ENCODE measurements at places on chromosomes 1 and 21.

GRCh38 chr1:76035053-76035452, 39.5 kb upstream of the ST6GALNAC3 start:
- DNase-seq, result no peak

DNA sequence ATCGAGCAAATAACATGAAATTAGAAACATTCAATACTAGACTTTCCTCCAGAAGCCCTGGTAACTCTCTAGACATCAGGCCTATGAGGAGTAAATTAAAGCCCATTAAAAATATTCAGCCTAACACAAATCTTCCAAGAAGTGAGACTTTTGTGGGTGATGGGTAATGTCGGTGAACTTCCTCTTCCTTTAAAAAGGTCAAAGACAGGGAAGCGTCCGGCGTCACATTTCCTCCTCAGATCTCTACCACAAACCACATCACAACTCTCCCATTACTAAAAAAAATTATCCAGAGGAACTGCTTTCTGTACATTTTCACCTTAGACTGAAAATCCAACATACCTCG, 1.4 kb downstream of the EIF4G3 start:
- no peak for DNase-seq

- no peak for DNase-seq
Observed at GRCh38 chr1:205466595-205467220, 10.9 kb upstream of the BLACAT1 start.

DNA sequence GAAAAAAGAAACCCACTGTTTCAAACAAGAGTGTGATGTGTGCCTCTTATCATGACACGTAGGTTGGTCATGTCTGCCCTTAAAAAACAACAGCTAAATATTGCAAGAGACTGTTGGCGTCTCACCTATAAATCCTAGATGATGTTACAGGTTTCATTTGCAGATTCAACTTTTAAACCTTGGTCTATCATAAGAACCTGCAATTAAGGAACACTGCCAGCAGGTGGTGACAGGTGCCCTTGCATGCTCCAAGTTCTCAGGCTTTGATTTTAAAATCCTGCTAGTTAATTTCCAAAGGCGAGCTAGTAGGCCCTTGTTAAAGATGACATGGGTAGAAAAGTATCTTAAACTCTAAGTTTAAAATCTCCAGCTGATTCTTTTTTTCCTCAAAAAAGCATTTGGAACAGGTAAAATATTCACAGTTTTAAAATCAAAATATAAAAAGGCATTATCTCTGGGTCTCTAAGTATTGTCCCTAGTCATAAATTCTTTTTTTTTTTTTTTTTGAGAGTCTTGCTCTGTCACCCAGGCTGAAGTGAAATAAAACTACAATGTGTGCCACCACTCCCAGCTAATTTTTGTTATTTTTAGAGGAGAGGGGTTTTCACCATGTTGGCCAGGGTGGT, 39.1 kb downstream of the CLSTN1 start:
- DNase-seq, result peak; percentile 38

GRCh38 chr1:234862944-234863515, 253.1 kb upstream of the IRF2BP2 start:
- no peak for DNase-seq

- DNase-seq, result no peak
Observed at GRCh38 chr21:32378956-32379355, 13.9 kb downstream of the URB1 start.

- peak; percentile 21 for DNase-seq
Observed at GRCh38 chr1:8661185-8662110, 156.0 kb downstream of the RERE start.

DNA sequence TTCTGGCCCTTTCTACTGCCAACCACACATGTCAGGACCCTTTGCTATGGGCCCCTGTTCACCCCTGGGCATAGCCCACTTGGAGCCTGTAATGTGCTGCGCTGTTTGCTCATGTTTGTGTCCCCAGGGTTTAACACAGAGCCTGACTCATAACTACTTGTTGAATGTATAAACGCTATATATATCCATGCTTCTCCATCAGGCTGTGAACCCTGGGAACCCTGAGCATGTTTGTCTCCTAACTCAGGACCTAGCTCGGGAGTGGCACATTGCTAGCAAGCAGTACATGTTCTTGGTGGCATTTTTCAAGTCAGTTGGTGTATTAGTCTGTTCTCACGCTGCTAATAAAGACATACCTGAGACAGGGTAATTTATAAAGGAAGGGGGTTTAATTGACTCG, 8.0 kb downstream of the OLFML3 start:
- DNase-seq, result no peak

DNA sequence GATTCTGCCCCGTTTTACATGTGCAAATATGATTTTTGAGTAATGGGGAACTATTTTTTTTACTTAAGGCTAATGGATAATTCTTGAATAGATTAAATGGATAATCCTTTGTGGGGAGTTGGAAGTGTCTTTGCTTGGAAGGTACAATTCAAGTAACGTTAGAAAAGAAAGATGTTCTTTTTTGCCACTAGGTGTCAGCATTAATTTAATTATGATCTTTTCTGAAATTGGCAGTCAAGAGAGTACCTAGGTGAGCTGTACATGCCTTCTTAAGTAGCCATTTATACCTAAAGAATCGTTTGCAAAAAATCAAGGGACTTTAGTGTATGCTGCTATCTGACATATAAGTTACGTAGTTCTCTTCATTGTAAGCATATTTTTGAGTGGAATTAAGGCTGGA, 2.2 kb downstream of the FBXO28 start:
- DNase-seq, result no peak

DNA sequence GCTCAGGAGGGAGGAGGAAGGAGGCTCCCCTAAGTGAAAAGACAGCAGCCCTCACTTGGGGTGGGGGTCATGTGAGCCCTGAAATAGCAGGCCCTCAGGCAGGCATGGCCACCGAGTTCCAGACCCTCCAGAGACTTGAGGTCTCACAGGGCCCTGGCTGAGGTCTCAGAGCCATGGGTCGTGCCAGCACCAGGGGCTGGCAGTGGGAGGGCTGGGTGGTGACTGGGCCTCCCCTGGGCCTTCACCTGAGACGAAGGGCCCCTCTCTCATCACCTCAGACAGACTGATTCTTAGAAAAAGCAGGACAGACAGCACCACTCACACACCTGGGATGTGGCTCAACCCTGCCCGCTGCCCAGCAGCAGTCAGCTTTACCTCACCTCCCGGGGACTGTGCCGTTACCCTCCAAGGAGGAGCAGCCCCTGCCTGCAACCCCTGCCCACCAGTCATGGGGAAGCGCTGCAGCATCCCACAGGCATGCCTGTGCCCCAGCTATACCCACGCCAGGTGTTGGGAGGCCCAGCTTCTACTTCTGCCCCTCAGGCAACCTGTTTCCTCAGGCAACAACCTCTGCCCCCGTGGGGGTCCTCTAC, 42.6 kb upstream of the LRP8 start:
- no peak for DNase-seq

DNA sequence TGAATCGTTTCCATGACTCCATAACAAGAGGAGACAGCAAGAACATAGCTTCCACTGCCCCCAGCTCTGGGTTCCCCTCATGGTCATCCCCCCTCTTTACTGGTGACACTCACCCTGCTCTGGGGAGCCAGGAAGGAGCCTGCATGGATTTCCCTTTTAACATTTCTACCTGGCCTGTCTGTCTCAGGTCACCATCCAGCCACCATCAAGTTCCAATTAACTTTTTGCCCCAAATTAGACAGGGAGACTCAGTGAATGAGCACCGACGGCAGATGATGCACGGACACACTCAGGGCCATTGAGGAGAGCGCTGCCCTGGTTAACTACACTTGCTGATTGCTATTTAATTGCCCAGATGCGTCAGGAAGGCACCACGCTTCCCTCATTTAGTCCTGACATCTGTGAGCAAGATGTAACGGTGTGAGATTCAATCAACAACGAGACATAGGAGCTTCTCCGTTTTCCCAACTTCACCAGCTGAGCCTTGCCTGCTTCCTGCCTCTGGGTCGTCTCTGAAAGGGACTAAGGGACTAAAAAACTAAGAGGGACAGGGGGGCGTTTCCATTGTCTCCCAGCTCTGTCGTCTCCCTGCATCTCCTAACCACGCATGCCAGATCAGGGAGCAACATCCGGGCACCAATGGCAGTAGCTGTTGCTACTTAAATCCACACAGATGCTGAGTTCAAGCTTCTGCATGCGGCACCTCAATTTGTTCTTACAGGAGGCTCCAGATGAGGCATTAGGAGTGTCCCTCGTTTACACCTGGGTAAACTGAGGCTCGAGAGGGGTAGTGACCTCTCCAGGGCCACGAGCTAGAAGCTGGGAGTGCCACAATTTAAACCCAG, 426.7 kb downstream of the NPHP4 start:
- no peak for DNase-seq

DNA sequence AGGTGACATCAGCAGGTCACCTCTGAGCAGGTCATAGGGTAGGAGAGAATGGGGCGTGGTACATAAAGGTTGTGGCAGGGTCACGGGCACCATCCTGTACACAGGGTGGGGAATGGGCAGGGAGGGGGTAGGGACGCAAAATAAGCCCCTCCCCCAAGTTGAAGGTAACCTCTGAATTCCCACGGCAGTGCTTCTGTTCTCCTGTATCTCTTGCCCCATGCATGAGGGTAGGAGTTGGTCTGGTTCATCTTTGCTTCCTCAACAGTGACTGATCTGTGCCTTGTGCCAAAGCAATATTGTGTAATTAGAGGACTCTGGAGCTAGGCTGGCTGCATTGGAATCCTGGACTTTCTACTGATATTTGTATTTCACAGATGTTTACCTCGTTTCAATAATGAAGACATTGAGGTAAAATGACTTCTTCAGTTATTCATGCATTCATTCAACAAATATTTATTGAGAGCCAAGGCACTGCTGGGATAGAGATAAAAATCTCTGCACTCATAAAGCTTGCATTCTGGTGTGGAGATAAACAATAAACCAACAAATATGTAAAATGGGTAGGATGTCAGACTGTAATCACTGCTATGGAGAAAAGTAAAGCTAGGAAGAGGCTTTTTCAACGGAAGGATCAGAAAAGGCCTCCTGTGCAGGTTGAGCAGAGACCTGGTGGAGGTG, 18.4 kb upstream of the GFI1 start:
- no peak for DNase-seq

- no peak for DNase-seq
Observed at GRCh38 chr21:34190576-34191321, 117.4 kb downstream of the MRPS6 start.

- no peak for DNase-seq
Observed at GRCh38 chr1:12342401-12343003, 112.7 kb downstream of the VPS13D start.

- no peak for DNase-seq
Observed at GRCh38 chr1:8202182-8202905, 115.6 kb upstream of the SLC45A1 start.

DNA sequence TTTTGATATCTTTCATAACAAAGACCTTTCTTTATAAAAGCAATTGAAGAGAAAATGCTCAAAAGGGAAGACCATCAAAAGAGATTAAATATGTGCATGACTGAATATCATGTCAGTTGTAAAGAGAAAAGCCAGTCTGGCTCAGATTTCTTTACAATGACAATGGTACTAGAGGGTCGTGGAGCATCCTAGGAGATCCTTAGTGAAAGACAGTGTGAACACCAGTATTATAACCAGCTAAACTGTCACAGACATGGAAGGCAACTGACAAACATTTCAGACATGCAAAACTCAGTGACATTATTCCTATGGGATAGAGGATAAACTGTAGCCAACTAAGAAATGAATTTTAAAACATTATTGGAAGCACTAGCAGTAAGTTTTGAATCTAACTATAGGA, 27.1 kb upstream of the ADARB1 start:
- DNase-seq, result no peak

- peak; percentile 28 for DNase-seq
Observed at GRCh38 chr1:1337793-1338147, 6.7 kb downstream of the TAS1R3 start.

DNA sequence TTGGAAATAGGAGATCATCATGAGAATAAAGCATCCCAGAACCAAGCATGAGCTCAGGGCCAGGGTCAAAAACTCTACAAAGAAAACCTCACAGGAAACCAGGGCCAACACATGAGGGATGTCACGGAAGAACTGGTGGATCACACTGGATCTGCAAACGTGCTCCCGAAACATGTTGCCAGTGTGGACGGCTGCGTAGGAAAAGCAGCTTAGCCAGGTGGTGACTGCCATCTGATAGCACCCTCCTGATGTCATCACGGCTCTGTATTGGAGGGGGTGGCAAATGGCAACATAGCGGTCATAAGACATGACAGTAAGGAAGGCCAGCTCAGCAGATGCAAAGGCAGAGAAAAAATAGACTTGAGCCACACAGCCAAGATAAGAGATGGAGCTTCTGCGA, 20.9 kb downstream of the OR14I1 start:
- DNase-seq, result no peak

- no peak for DNase-seq
Observed at GRCh38 chr1:113874012-113874879, 2.7 kb upstream of the PTPN22 start.

GRCh38 chr1:74399249-74399648, 113.2 kb downstream of the LRRC53 start:
- no peak for DNase-seq

GRCh38 chr1:25469177-25469576, 38.5 kb downstream of the MACO1 start:
- no peak for DNase-seq

DNA sequence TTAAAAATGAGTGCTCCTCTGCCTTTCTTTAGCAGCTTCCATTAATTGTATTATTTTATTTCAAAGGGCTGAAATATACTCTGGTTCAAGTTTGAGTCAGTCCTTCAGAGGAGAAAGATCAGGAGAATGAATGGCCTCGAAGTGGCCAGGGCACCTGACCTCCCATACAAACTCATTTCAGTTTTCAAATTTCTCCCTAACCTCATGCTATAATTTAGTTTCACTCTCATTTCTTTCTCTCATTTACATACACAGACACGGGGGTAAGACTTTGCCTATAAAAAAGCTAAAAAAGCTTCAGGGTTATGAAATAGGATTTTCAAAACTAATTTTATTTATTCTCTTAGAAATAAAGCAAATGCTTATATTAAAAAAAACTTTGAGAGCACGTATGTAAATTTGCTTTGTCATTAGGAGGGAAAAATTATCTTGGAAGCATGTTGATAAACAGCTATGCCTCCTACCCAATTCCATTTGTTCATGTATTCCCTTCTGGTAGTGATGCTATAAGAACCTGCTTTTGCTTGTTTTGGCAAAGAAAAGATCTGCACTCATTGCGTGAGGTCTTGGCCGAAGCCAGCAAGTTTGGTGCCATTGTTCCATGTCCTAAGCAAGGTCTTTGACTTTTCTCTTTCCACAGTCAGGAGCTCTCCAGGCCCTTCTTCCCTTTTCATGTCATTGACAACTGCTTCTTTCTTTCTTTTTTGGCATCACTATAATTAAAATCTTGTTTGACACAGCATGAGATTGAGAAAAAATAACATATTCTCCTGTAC, 80.4 kb upstream of the LRRC53 start:
- DNase-seq, result no peak

All from stimulated activated CD4-positive, alpha-beta T cell treated with anti-CD3 and anti-CD28 coated beads, Interleukin-1b, Interleukin-23, amount 100 ng/mL, for 1 hour (primary cell).